ENCODE measurements at places on chromosomes 1 and 21. TPM values are rescaled to one million over a fixed set of nuclear protein-coding genes. Genes with fewer than 3 reads are reported as not detected.

Gene DAB1
- polyA plus RNA-seq: 0.08 TPM

Gene DIO1
- polyA plus RNA-seq: 0.18 TPM

Gene LENEP
- not detected for polyA plus RNA-seq

Gene ASPM
- 0.04 TPM for polyA plus RNA-seq

Gene HSD3B2
- not detected for polyA plus RNA-seq

Gene LCE1B
- not detected for polyA plus RNA-seq

Gene TRIM46
- 0.14 TPM for polyA plus RNA-seq

Gene ZYG11A
- 0.33 TPM for polyA plus RNA-seq

Gene HES3
- polyA plus RNA-seq: not detected

Gene NFASC
- polyA plus RNA-seq: 0.50 TPM

Gene NBPF20
- polyA plus RNA-seq: 0.41 TPM

Data from IgD-negative memory B cell (primary cell).